ENCODE measurements at places on chromosomes 6 and 20. TPM values are rescaled to one million over a fixed set of nuclear protein-coding genes. Genes with fewer than 3 reads are reported as not detected.
A peak's percentile ranks its signal among the peaks of the same experiment; 100 is the strongest.

GRCh38 chr20:62230276-62230675 is 8.0 kb upstream of the OSBPL2 start:
- ATAC-seq, result no peak

DNA sequence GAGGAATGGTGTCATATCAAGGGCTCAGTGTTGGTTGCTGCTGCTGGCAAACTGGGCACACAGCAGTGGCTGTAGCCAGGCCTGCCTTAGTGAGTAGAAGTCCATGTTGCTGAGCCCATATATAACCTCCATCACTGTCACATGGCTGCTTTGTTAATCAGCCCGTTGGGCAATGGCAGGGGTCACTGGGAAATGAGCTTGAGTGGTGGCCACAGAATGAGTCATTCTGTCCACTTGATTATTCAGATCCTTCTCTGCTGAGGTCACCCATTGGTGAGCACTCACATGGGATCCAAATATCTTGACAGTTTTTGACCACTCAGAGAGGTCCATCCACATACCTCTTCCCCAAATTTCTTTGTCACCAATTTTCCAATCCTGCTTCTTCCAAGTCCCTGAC is 898.9 kb upstream of the EYS start:
- ATAC-seq, result no peak

GRCh38 chr6:5905431-5906339 is 101.0 kb downstream of the NRN1 start:
- ATAC-seq, result peak; percentile 90

- ATAC-seq, result no peak
Observed at GRCh38 chr6:154783229-154783628, 50.0 kb downstream of the SCAF8 start.

GRCh38 chr6:44002593-44003344 is 124.5 kb downstream of the MRPL14 start:
- ATAC-seq, result peak; percentile 71

DNA sequence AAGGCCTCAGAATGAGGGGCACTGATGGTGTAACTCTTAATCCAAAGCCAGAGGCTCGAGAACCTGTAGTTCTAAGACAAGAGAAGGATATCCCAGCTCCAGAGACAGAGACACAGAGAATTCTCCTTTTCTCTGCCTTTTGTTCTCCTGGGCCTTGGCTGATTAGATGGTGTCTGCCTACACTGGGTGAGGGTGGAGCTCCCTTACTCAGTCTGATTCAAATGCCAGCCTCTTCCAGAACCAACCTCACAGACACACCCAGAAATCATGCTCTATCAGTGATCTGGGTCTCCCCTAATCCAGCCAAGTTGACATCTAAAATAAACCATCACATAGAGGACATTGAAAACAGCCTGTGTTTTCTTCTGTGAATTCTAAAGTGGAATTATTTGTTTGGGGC is 68.0 kb upstream of the SMIM28 start:
- ATAC-seq, result peak; percentile 57

- no peak for ATAC-seq
Observed at GRCh38 chr6:66230591-66230990, 523.6 kb upstream of the EYS start.

Gene IMPG1
- total RNA-seq, result not detected

DNA sequence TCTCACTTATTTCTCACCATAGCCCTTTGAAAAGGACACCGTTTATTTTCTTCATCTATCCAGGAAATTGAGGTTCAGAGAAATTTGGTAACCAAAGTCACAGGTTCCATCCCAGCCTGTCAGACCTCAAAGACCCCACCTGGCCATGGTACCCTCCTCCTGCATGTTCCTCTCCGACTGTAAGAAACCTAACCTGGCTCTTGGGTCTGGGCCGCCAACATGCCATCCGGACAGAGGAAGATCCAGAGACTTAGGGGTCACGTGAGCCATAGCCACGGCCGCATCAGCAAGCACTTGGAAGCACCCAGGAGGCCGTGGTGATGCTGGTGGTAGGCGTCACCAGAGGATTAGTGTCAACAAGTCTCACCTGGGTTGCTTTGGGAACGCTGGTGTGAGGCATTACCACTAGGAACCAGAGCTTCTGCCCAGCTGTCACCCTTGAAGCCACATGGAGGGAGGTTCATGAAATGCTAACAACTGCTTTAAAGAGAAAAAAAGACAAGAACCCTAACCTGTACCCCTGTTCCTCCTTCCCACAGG is 177.1 kb downstream of the EYA2 start:
- ATAC-seq, result no peak

Gene PREP
- 21.8 TPM for total RNA-seq

DNA sequence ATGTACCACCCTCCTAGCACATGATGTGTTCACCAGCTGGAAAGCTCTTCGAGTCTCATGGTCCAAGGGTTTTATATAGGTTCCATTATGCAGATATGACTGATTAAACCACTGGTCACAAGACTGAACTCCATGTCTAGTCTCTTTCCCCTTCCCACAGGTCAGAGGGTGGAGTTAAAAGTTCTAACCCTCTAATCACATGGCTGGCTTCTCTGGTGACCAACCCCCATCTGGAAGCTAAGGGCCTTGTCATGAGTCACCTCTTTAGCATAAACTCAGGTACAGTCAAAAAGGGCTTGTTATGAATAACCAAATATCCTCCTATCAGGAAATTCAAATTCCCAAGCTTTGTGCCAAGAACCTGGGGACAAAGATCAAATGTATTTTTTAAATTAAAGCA is 52.0 kb upstream of the KLHL31 start:
- ATAC-seq, result peak; percentile 46

GRCh38 chr6:119768201-119768600 is 418.6 kb upstream of the MAN1A1 start:
- no peak for ATAC-seq

DNA sequence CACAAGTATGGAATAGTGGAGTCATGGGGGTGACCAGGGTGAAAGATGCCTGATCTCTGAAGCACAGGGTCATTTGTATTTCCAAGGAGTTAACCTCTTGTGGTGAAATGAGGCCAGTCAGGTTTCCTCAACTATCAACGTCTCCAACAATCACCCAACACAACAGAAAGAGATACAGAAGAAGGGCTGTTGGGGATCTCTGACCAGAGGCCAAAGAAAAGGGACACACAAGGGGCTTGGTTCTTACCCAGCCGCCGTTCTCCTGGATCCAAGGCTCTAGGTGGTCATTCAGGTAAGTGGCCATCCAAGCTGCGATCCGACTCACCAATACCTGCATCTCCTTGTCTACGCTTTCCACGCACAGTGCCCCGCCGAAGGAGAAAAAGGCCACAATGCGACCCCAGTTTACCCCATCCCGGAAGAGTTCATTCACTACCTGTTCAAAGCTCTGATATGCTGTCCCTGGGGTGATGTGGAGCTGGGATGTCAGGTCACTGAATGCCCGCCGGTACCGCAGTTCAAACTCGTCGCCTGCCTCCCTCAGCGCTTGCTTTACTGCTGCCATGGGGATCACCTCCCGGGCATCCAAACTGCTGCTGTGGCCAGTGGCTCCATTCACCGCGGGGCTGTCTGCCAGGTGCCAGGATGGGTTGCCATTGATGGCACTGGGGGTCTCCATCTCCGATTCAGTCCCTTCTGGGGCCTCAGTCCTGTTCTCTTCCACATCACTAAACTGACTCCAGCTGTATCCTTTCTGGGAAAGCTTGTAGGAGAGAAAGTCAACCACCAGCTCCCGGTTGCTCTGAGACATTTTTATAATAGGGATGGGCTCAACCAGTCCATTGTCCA is 1.0 kb downstream of the BCL2L1 start:
- ATAC-seq, result no peak

DNA sequence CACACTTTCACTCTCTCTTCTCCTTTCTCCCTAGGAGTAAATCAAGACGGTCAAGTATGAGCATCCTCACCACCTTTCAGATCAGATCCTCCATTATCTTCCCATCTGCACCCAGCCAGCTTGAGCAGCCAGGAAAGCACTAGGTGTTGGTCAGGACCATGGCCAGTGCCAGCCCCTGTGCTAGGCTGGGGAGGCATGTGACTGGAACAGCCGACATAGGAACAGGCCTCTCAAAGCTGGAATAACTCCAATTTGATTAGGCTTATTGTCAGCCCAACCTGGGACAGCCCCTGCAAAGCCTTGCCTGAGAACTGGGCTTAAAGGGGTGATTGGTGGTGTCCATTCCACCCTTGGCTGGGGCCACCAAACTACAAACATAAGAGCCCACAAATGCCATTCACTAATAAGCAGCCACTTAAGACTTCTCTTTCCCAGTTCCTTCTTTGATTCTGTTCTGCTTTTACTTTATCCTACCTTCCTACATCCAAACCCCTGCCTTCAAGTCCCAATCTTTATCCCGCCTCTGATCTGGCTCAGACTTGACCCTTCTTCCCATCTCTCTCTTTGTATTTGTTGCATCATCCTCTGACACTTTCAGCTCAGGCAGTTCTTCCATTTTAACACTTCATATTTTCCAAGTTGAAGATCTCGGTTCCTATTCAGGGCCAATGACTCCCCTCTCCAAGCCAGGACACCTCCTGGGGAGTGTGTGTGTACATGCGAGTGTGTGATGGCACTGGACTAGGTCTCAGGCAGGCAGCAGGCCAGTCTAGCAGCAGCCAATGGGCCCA is 4.5 kb upstream of the TREM2 start:
- no peak for ATAC-seq

Gene PLG
- 0.12 TPM for total RNA-seq

DNA sequence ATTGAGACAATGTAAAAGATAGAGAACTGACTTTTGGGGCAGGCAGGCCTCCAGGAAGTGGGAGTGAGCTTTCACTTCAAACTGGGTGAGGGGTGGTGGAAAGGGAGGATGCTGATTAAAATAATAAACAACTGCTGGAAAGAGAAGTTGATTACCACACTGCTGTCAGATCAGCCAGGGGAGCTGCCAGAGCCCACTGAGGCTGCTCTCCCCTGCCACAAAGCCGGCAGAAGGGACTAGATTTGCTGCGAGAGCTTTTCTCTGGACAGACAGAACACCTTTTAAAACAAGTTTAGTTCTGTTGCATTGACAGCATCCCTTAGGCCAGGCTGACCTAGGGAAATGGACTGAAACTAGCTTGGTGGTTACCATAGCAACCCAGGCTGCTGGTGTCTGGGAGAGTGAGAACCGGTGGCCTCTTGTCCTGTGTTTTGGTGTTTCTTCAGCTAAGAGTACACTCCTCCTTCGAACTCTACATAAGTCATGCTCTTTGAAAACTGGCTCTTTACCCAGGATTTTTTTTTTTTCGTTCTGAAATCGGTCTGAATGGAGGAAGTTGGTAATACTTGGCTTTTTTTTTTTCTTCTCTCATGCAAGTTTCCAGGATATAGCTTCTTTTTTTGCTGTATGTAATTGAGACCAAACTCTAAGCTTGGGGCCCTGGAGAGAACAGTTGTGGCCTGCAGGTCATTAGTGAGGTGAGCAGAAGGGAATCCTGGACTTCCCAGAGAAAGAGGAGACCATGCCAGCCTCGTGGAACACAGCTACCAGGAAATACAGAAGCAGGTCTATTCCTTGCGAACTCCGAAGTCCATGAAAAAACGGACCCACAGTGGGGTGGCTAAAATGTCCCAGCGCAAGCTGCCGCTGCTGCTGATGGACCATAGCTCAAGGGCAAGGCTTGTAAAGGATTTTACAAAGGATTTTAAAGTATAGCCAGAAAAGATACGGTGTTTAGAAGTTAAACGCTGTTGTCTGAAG is 374.4 kb downstream of the UTRN start:
- no peak for ATAC-seq

DNA sequence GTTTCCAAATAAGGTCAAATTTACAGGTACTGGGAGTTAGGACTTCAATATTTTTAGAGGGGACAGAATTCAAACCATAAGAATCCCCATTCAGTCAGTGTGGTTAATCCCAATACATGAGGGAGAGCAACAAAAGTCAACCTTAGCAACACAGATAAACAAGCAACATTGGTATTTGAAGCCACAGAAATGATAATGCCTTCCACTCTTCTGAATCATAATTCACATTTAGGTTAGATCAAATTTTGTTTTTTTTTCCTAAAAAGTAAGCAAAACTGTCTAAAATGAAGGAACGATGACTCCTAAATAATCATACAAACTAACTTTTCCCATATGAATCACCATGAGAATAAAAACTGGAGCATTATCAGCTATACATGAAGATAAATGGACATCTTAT is 246.0 kb upstream of the TENT5A start:
- no peak for ATAC-seq

DNA sequence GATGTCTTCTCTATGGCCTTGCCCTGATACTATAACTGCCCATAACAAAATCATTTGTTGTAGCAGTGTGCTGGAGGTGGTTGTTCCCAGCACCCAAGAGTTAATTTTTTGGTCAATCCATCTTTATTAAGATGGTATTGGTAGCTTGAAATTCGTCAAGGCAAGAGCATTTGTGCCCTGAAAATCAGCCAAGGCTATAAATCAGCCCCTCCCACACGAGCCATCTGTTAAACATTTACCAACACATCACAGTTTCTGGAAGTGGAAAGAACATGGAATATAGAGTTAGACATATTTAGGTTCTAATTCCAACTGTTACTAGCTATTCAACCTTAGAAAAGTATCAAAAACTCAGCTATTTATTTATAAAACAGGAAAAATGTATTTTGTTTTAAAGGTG is 888.4 kb upstream of the GJE1 start:
- no peak for ATAC-seq

DNA sequence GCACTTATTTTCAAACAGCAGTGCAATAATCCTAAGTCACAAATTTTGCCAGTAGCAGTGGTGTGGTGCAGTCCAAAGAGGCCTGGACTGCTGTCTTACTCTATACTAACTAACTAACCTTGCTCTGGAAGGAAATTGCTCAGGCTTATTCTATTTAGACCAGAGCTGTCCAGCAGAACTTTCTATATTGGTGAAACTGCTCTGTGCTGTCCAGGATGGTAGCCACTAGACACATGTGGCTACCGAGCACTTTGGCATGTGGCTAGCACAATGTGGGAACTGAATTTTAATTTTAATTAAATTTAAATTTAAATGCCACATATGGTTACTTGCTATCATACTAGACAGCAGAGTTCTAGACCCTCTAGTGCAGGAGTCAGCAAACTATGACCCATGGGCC is 27.1 kb upstream of the FBXO9 start:
- no peak for ATAC-seq

DNA sequence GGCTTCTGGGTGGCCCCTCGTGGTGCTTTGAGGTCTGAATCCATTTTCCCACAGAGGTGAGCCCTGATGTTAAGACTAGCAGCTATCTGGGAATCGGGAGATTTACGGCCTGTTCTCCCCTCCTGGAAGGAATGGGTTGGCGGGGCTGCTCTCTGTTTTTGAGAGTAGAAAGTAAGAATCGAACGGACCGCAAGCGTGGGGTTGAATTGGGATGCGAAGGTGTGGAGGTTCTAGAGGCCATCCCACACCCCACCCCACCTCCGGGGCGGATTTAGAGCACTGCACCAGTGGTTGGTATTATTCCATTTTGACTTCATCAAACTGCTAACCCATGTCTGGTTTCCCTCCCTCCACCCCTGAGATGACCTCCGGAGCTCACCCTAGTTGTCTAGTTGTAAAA is 11.5 kb downstream of the PYGB start:
- ATAC-seq, result no peak

All from esophagus mucosa (tissue), 1 donor.